Effector CD4-positive, alpha-beta T cell (primary cell): ENCODE measurements at places on chromosomes 7 and 10.
A peak's percentile ranks its signal among the peaks of the same experiment; 100 is the strongest.

GRCh38 chr10:75859141-75859540 is 427.7 kb downstream of the LRMDA start:
- DNase-seq, result no peak

GRCh38 chr7:118325450-118325808 is 100.9 kb downstream of the ANKRD7 start:
- no peak for DNase-seq

DNA sequence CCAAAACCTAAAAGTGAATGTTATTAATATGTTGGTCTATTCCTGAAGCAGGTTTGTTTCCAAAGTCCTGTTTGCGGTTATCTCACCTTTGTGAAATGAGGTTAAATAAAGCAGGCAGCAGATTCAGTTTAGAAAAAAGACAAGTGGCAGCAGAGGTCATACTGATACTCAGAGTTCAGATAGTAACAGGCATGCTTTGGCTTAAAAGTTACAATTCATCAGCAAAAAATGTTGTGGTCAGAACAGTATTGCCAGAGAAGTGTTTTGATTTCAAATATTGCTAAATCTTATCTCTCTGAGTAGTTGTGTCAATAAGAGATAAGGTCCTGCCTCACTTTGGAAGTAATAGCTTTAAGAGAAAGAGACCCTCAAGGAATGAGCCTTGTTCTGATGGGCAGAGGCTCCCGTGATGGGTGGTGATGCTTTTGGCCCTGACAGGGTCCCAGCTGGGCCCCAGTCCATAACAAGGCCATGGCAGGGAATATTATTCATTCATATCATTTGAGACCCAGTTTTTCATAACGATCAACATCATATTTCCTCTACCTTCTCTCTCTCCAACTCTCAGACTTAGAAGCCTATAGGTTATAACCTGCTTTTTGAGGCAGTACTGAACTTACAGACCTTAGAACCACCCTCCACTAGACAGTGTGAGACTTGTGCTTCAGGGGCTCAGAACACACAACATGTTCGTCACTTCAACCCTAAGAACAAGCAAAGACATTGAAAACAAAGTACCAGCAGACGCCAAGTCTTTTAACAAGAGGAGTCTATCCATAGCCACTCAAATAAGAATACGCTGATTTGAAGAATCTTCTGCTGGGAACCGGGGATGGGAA is 58.5 kb upstream of the AHR start:
- no peak for DNase-seq

DNA sequence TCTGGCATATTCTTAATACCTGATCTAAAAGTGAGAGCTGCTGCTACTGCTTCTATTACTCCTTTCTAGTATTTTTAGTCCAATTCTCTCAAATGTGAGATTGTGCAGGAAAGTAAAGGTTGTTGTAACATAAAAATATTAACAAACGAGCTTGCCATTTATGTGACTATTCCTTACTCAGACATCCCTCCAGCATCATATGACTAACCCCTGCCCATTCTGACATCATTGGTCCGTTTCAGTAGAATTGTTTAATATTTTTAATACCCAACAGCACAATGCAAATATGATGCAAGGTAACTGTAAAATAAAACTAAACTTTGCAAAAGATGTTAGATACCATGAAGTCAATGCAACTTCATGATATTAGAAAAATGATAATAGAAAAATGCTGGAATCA is 83.6 kb downstream of the CFAP58 start:
- DNase-seq, result no peak

DNA sequence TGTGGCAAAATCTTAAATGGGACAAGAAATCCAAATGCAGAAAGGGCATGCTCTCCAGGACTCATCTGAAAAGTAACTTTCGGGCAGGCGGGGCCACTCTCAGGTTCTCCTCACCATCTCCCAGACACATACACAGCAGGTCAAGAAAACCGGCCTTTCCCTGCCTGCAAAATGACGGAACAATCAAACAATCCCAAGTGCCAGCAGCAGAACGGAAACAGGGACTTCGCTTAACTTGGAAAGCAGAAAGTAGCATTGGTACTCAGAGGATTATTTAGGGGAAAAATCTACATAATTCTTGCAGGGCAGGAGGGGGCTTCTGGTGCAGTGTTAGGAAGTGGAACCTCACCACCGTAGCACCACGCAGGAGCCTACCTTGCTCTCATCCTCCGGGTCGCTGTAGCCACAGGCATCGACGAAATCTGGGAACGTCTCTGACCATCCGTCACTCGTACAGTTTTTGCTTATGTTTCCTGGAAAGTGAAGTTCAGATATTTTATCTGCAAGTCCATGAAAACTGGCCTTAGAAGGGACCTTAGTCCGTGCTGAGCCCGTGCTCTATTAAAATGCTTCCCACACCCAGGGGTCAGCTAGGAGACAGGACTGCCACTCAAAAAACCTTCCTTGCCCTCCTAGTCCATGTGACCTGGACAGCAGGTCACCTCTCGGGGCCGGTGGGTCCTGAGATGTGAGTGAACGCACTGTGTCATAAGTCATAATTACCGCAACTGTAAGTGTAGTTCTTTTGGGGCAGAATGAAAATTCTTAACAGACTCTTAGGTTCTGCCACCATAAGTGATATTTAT is 41.1 kb downstream of the VIPR2 start:
- DNase-seq, result no peak

- DNase-seq, result no peak
These were observed 3.0 kb upstream of the HOXA7 start for GRCh38 chr7:27159266-27160144.

- no peak for DNase-seq
These were observed 113.2 kb upstream of the ADO start for GRCh38 chr10:62691336-62691735.

DNA sequence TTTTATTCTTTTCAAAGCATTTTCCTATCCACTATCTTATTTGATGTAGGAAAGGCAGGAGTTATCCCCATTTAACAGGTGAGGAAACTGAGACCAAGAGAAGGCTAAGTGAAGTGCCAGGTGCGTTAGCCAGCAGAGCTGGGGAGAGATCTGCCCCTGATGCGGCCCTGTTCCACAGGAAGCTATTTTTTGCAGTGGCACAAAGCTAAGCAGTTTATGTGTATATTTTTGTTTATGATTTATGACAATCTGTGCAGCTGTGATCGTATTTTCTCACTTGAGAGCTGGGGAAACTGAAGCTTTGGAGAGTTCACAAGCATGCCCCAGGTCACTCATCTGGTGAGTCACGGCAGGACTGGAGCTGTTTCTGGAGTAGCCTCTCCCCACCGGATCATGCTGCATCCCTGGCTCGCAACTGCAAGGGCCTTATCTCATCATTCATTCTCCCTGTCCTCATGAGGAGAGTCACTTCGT is 38.8 kb downstream of the SLC29A3 start:
- DNase-seq, result no peak

DNA sequence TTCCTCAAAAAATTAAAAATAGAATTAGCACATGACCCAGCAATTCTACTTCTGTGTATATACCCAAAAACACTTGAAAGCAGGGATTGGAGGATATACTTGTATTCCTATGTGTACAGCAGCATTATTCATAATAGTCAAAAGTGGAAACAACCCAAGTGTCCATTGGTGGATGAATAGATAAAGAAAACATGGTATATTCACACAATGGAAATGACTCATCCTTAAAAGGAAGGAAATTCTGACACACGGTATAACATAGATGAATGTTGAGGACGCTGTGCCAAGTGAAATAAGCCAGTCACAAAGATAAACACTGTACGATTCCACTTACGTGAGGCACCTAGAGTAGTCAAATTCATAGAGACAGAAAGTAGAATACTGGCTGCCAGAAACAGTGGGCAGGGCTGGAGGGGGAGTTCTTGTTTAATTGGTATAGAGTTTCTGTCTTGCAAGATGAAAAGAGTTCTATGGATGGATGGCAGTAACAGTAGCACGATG is 26.6 kb upstream of the KAT6B start:
- no peak for DNase-seq

- peak; percentile 31 for DNase-seq
These were observed 613 bp downstream of the OAT start for GRCh38 chr10:124417895-124418725.

GRCh38 chr7:150948791-150949251 is 29.3 kb downstream of the KCNH2 start:
- no peak for DNase-seq

- DNase-seq, result no peak
These were observed 33.6 kb downstream of the CNTNAP2 start for GRCh38 chr7:146150153-146150552.

DNA sequence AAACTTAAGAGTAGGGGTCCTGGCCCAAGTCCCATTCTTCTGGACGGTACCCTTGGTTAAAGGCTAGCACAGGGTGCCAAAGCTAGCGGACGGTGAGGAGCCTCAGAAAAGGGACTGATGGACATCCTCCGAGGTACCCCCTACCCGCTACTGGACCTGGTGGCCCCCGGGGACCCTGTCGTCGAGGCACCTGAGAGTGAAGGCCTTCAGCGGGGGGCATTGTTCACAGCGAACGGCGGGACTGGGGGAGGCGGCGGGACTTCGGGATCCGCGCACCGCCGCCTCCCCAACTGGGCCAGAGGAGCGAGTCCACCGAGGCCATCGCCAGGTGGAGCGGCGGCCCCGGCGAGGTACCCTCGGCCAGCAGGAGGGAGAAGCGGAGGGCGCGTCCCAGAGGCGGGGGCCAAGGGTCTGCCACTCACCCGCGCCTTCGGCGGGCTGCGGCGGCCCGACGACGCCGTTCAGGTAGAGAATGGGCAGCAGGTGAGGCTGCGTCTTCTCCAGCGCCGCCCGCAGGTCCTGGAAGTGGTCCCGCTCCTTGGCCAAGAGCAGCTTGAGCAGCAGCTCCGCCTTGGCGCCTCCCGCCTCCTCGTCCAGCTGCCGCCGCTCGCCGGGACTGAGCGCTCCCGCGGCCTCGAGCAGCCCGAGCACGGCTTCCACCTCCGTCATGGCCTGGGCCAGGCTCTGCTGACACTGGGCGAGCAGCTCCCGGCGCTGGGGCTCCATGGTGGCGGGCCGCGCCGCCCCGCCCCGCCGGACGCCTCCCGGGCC is 575 bp downstream of the DLG5 start:
- no peak for DNase-seq

DNA sequence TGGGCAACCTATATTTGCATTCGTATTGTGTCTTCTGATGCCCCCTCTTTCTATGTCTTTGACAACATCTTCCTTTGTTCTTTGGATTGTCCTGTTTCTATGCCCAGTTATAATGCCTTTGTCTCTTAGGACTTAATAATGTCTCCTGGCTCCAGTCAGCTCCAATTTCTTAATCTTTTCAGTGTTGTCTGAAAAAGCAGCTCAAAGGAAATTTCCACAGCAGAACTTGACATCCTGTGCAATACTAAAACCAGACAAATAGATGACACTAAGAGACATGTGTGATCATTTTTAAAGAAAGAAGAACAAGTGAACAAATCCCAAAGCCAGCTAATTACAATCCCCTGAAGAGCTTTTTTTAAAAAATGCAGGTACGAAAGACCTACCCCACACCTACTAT is 47.7 kb upstream of the RNF148 start:
- DNase-seq, result no peak
